Activated CD8-positive, alpha-beta memory T cell treated with anti-CD3 and anti-CD28 coated beads, Interleukin-2, amount 10 ng/mL, durations not matched to agents 7 days and 5 days (primary cell): ENCODE measurements at places on chromosomes 4 and X. TPM values are rescaled to one million over a fixed set of nuclear protein-coding genes. Genes with fewer than 3 reads are reported as not detected.

- no peak for DNase-seq
- H3K4me3 ChIP-seq, result no peak overlapping the region
- H3K4me1 ChIP-seq, result peaks cover 11% of the 10 kb centered on the region
- H3K36me3 ChIP-seq, result no peaks in the 10 kb centered on the region
- no peak overlapping the region for H3K27ac ChIP-seq
- peaks cover 58% of the 10 kb centered on the region for H3K27me3 ChIP-seq
Observed at GRCh38 chr4:139736274-139736660, 70.6 kb downstream of the MGST2 start.

- H3K4me3 ChIP-seq, result no peak overlapping the region
- no peaks in the 10 kb centered on the region for H3K4me1 ChIP-seq
- DNase-seq, result no peak
- H3K27ac ChIP-seq, result no peak overlapping the region
Observed at GRCh38 chr4:130705023-130705422, 1609.1 kb downstream of the C4orf33 start.

DNA sequence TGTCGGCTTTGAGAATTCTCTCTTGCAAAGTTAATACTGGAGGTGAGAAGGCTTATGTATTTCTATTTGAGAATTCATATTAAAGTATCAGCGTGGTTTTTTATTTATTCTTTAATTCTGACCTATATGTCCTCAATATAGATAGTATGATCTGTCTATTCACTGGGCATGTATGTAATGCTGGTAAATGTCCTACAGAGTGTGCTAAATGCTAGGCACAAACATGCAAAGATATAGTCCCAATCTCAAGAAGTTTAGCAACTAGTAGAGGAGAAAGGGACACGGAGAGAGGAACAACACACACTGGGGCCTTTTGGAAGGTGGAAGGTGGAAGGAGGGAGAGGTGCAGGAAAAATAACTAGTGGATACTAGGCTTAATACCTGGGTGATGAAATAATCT, 11.0 kb upstream of the BMPR1B start:
- H3K27me3 ChIP-seq, result peaks cover 9% of the 10 kb centered on the region
- no peaks in the 10 kb centered on the region for H3K4me1 ChIP-seq
- H3K27ac ChIP-seq, result no peak overlapping the region
- H3K4me3 ChIP-seq, result no peak overlapping the region

DNA sequence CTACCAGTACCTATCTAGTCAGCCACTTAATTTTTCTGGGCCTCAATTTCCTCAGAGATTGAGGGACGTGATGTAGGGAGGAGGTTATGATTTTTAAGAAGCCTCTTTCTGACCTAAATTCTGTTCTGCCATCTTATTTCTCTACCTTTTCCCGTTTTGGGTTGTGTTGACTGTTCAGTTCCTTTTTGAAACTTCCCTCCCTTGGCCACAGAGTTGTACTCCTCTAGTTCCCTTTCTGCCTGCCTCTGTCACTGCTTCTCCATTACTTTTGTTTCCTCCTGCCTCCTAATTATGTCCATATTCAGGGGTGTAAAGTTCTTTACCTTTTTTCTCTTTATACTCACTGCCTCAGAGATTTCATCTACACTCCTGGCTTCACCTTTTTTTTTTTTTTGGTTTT, 25.4 kb downstream of the CLCN5 start:
- peaks cover 4% of the 10 kb centered on the region for H3K4me1 ChIP-seq
- H3K27ac ChIP-seq, result no peak overlapping the region
- no peaks in the 10 kb centered on the region for H3K36me3 ChIP-seq

DNA sequence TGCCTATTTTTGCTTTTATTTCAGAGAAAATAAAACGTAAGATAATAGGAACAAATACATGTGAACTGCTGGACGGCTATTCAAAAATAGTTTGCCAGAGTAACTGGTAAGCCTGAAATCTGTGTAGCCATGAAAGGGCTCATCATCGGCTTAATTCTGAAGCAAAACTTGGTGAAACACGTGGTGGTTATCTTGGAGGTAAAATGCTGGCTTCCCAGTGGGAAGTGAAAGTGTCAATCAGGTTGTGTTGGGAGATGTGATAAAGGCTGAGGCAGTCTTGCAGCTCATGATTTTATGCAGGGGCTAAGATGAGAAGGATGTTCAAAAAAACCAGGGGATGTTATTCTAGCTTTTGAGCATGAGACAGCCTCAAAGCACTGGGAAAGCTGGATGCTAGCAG, 36.1 kb upstream of the TLR2 start:
- H3K4me1 ChIP-seq, result peaks cover 22% of the 10 kb centered on the region
- no peaks in the 10 kb centered on the region for H3K36me3 ChIP-seq
- H3K27me3 ChIP-seq, result no peaks in the 10 kb centered on the region
- no peak overlapping the region for H3K4me3 ChIP-seq
- H3K27ac ChIP-seq, result no peak overlapping the region

DNA sequence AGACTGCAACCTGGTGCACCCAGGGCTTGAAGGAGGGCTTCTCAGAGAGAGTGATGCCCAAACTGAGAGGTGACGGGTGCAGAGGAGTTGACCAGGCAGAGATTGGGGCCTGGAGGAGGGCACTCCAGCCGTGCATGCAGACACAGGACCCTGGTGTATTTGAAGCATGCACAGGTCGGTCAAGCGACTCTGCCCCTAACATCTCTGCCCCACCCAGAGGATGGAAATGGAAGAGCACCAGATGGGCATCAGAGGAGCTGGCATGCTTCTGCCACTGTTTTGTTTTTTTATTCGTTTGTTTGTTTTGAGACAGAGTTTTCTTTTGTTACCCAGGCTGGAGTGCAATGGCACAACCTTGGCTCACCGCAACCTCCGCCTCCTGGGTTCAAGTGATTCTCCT, 320.9 kb downstream of the EVC2 start:
- DNase-seq, result no peak
- no peak overlapping the region for H3K27ac ChIP-seq
- H3K4me1 ChIP-seq, result no peaks in the 10 kb centered on the region
- no peak overlapping the region for H3K4me3 ChIP-seq
- H3K36me3 ChIP-seq, result no peaks in the 10 kb centered on the region

DNA sequence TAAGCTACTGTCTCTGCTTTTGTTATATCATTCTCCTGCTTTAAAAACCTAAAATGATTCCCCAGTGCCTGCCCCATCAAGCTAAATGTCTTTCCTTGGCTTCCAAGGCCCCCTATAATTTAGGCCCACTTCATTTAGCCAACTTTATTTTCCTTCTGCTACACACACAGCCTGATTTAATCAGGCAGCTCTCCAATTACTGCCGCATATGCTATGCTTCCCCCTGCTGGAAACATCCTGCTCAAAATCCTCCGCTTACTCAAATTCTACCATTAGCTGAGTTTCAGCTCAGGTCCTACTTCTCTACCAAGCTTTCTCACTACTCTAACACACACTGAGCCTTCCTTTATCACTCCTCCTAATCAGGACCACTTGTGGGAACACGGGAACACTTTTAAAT, 17.0 kb downstream of the LAMP2 start:
- peak overlapping the region; percentile 48 for H3K27ac ChIP-seq
- H3K4me3 ChIP-seq, result no peak overlapping the region
- DNase-seq, result no peak
- peaks cover 15% of the 10 kb centered on the region for H3K36me3 ChIP-seq
- peaks cover 18% of the 10 kb centered on the region for H3K4me1 ChIP-seq
- no peaks in the 10 kb centered on the region for H3K27me3 ChIP-seq

DNA sequence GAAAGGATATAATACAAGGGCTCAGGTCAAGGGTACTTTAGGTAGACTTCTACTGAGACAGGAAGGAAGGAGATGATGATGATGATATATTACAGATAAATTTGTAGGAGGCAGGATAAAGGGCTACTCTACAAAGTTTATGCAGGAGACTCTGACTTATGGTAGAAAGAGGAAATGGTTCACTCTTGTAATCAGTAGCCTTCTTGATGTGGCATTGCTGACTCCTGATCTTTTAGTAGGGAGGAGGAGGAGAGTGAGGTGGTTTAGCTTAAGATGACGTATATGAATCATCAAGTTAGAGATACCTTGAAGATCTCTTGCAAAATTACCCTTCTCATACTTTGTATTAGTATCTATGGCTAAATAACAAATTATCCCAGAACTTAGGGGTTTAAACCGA, 4.7 kb downstream of the BLTP1 start:
- H3K27me3 ChIP-seq, result no peaks in the 10 kb centered on the region
- no peak for DNase-seq
- H3K4me3 ChIP-seq, result no peak overlapping the region
- H3K36me3 ChIP-seq, result peaks cover 49% of the 10 kb centered on the region

- H3K4me1 ChIP-seq, result peaks cover 18% of the 10 kb centered on the region
- no peaks in the 10 kb centered on the region for H3K27me3 ChIP-seq
- H3K36me3 ChIP-seq, result peaks cover 14% of the 10 kb centered on the region
- peak overlapping the region; percentile 47 for H3K27ac ChIP-seq
Observed at GRCh38 chr4:89324671-89325070, 17.1 kb upstream of the GPRIN3 start.

DNA sequence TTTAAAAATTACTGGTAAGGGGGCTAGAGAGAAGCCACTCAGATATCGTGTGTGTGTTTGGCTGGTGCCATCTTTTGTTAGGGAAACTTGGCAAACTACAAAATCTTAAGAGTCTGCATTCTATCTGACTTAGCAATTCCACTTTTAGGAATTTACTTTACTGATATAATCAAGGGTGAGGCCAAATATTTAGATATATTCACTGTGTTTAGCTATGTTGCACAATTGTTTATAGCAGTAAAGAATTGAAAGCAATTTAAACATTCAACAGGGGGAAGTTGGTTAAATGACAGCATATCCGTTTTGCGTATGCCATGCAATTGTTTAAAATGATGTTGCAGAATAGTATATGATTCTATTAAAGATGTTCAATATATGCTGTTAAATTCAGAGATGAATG, 6.4 kb upstream of the HERC3 start:
- no peak for DNase-seq
- H3K4me3 ChIP-seq, result no peak overlapping the region
- peaks cover 10% of the 10 kb centered on the region for H3K27me3 ChIP-seq
- H3K36me3 ChIP-seq, result no peaks in the 10 kb centered on the region

- H3K27me3 ChIP-seq, result peaks cover 5% of the 10 kb centered on the region
- H3K4me1 ChIP-seq, result peaks cover 24% of the 10 kb centered on the region
- no peaks in the 10 kb centered on the region for H3K36me3 ChIP-seq
- no peak for DNase-seq
Observed at GRCh38 chr4:38621028-38621684, 42.8 kb upstream of the KLF3 start.

GRCh38 chrX:10110984-10111363, 45.8 kb upstream of the CLCN4 start:
- peak overlapping the region; percentile 74 for H3K4me3 ChIP-seq
- H3K36me3 ChIP-seq, result peaks cover 13% of the 10 kb centered on the region
- H3K4me1 ChIP-seq, result peaks cover 70% of the 10 kb centered on the region
- H3K27ac ChIP-seq, result peak overlapping the region; percentile 99
- peak; percentile 74 for DNase-seq

DNA sequence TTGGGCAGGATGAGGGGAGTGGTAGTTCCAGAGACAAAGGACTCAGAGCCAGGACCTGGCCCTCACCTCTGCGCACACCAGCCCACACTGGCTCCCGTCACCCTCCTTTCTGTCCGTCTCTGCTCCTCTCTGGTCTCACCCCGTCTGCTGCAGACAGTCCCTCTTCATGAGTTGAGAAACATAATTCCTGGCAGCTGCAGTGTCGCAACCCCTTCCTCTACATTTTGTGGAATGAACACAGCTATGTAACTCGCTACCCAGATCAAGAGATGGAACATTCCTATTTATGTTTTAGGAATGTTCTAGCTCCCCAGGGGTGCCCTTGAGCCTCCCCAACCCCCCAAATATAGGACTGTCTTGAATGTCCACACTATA, 59.3 kb downstream of the SHROOM2 start:
- no peak for DNase-seq
- H3K36me3 ChIP-seq, result no peaks in the 10 kb centered on the region
- H3K4me3 ChIP-seq, result no peak overlapping the region
- no peaks in the 10 kb centered on the region for H3K4me1 ChIP-seq
- peaks cover 15% of the 10 kb centered on the region for H3K27me3 ChIP-seq

- H3K4me1 ChIP-seq, result no peaks in the 10 kb centered on the region
- DNase-seq, result no peak
- no peaks in the 10 kb centered on the region for H3K27me3 ChIP-seq
- no peak overlapping the region for H3K4me3 ChIP-seq
- H3K36me3 ChIP-seq, result no peaks in the 10 kb centered on the region
Observed at GRCh38 chr4:130703211-130703935, 1607.4 kb downstream of the C4orf33 start.

GRCh38 chr4:107631560-107631959, 88.5 kb downstream of the PAPSS1 start:
- H3K4me1 ChIP-seq, result no peaks in the 10 kb centered on the region
- H3K36me3 ChIP-seq, result peaks cover 3% of the 10 kb centered on the region
- no peak overlapping the region for H3K27ac ChIP-seq
- H3K27me3 ChIP-seq, result no peaks in the 10 kb centered on the region

- H3K27ac ChIP-seq, result no peak overlapping the region
- no peak overlapping the region for H3K4me3 ChIP-seq
- DNase-seq, result no peak
- H3K27me3 ChIP-seq, result peaks cover 2% of the 10 kb centered on the region
- H3K4me1 ChIP-seq, result no peaks in the 10 kb centered on the region
Observed at GRCh38 chr4:38365748-38366310, 298.2 kb upstream of the KLF3 start.

DNA sequence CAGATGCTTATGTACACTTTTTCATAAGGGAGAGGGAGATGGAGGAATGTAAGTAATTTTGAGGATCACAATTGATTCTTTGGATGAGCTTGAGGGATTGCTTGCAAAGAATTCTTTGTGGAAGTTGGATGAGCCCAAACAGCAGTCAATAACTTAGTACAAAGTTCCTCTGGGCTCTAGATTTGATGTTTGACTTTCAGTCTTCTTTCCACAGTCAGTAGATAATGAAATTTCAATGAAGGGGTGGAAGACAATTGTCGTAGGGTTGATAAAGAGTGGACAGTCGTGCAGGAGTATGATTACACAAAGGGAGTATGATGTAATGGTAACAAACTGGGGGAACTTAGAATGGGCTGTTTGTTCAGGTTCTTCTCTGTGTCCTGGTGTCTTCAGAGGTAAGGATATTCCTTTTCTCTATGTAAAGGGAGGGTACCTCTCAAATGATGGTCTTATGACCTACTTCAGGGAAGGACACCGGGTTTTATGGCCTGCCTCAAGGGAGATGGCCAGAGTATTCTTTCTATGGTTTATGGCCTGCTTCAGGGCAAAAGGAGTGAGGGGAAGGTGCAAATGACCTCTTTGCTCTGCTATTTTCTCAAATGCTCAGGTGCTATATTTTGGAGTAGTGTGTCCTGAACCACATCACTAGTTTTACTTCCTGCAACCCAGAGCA, 1.7 kb upstream of the ABRAXAS1 start:
- peaks cover 17% of the 10 kb centered on the region for H3K4me1 ChIP-seq
- H3K27me3 ChIP-seq, result no peaks in the 10 kb centered on the region
- no peak overlapping the region for H3K4me3 ChIP-seq
- H3K27ac ChIP-seq, result no peak overlapping the region

The MAGEA10 gene
- not detected for total RNA-seq

The HS6ST2 gene
- total RNA-seq, result not detected

The WAS gene
- total RNA-seq, result 161 TPM

The SLC6A14 gene
- total RNA-seq, result not detected

The MAGEA2 gene
- total RNA-seq, result not detected

The PHOX2B gene
- total RNA-seq, result not detected

The CT45A5 gene
- not detected for total RNA-seq

The ADAMTS3 gene
- total RNA-seq, result not detected

The TMSB15C gene
- total RNA-seq, result 4.6 TPM

The TCEAL9 gene
- 2.4 TPM for total RNA-seq

The AADAT gene
- total RNA-seq, result not detected
